Occipital lobe (tissue), 3 donors: ENCODE measurements at places on chromosomes 5 and 9.

DNA sequence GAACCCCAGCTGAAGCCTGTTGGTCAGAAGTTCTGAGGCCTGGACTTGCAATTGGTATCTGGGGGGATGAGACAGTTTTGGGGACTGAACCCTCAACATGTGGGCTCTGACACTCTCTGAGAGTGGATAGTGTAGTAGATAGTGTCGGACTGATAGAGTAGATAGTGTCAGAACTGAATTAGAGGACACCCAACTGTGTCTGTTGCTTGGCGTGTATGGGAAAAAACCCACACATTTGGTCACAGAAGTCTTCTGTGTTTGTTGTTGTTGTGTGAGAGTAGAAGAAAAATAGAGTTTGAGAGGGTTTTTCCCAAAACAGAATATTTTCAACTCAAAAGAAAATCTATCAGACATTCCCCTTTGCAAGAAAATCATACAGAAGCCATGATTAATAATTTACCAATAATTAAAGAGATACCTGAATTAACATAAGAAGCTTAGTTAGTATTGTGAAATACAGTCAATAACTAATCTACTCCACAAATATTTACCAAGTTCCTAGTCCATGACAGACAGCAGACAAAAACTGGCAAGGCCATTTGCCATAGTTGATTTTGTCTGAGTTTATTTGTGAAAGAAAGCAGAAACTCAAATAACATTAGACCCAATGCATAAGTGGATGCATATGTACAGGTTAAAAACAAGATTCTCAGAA, 170.9 kb downstream of the CTNND2 start:
- no peak for DNase-seq

- DNase-seq, result no peak
Measured at GRCh38 chr9:111663301-111663823, 2.0 kb downstream of the GNG10 start.

- no peak for DNase-seq
Measured at GRCh38 chr9:105693435-105694189, 729 bp upstream of the TMEM38B start.

GRCh38 chr5:74394916-74395880, 245.3 kb downstream of the ENC1 start:
- DNase-seq, result no peak

DNA sequence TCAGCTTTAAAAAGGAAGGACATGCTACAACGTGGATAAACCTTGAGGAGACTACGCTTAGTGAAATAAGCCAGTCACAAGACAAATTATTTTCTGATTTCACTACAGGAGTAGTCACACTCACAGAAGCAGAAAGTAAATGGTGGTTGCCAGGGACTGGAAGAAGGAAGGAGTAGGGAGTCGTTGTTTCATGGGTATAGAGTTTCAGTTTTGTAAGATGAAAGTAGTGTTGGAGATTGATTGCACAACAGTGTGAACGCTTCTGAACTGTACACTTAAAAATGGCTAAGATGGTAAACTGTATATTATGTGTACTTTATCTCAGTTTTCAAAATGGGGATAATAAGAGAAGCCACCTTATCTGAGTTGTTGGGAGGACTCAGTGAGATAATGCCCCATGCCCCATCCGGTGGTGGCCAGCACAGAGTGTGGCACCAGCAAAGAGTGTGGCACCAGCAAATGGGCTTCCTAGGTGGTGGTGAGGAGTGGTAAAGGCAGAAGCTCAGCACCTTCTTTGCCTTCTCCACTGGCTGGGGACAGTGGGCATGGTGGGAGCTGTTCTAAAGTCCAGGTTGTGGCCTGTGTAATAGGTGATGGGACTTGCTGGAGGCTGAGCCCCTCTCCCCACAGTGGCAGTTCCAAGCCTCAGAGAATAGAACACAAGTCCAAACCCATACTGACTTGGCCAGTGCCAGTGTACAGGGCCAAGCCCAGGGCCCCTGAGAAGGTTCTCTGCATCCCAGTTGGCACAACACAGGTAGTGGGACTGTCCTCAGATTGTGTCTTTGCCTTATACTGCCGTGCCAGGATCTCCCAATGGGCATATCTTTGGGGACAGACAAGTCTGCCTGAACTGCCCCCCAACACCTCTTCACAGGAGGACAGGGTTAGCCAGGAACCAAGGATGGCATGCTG, 4.4 kb downstream of the SLC22A4 start:
- DNase-seq, result no peak

- no peak for DNase-seq
Measured at GRCh38 chr5:81425569-81425968, 31.6 kb upstream of the ACOT12 start.

GRCh38 chr5:14720236-14720923, 55.9 kb downstream of the OTULIN start:
- DNase-seq, result no peak

DNA sequence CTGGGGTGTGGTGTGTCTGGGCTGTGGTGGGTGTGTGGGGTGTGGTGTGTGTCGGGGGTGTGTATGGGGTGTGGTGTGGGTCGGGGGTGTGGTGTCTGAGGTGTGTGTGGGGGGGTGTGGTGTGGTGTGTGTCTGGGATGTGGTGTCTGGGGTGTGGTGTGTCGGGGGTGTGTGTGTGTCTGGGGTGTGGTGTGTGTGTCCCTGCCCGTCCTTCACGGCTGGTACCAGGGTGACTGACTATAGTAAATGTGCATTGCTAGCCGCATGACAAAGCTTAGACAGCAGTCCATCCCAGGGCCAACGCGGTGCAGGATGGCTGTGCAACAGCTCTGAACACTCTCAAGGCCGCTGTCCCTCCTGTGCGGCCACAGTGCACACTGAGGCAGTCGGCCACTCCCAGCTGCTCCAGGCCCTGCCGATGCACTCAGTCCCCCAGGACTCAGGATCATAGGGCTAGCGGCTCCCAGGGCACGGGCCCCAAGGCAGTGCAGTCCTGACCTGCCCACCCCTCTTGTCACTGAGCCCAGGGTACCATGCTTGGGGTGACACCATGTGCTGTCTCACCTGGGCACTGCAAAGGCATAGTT, 54.0 kb downstream of the SECISBP2 start:
- no peak for DNase-seq

DNA sequence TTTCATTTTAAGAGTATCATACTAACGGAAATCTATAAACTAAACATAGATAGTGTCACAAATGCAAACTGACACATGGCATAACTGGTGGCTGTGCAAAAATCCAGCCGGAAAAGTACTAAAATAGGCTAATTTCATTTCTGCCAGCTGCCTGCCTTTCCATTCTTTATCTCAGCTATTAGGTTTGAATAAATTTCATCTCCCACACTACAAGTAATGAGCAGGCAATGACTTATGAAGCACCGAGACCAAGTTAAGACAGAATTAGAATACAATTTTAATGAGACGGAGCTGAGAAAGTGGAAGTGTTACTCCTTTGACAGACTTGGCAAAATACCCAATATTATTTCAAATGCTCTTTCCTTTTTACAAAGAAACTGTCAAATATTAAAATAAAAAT, 258.8 kb upstream of the ZNF608 start:
- DNase-seq, result no peak

GRCh38 chr9:86836797-86837196, 110.5 kb downstream of the GAS1 start:
- no peak for DNase-seq

GRCh38 chr5:6593148-6594016, 39.5 kb downstream of the NSUN2 start:
- no peak for DNase-seq

GRCh38 chr9:89675058-89675742, 70.4 kb downstream of the GADD45G start:
- no peak for DNase-seq

- DNase-seq, result no peak
Measured at GRCh38 chr9:125514468-125514867, 192.5 kb downstream of the MAPKAP1 start.

- no peak for DNase-seq
Measured at GRCh38 chr9:107952773-107953172, 463.2 kb upstream of the KLF4 start.

- DNase-seq, result no peak
Measured at GRCh38 chr5:124580925-124581737, 165.3 kb downstream of the ZNF608 start.

GRCh38 chr9:19615036-19615624, 173.7 kb downstream of the SLC24A2 start:
- peak; percentile 49 for DNase-seq

GRCh38 chr9:92435263-92435662, 11.0 kb upstream of the OMD start:
- no peak for DNase-seq

DNA sequence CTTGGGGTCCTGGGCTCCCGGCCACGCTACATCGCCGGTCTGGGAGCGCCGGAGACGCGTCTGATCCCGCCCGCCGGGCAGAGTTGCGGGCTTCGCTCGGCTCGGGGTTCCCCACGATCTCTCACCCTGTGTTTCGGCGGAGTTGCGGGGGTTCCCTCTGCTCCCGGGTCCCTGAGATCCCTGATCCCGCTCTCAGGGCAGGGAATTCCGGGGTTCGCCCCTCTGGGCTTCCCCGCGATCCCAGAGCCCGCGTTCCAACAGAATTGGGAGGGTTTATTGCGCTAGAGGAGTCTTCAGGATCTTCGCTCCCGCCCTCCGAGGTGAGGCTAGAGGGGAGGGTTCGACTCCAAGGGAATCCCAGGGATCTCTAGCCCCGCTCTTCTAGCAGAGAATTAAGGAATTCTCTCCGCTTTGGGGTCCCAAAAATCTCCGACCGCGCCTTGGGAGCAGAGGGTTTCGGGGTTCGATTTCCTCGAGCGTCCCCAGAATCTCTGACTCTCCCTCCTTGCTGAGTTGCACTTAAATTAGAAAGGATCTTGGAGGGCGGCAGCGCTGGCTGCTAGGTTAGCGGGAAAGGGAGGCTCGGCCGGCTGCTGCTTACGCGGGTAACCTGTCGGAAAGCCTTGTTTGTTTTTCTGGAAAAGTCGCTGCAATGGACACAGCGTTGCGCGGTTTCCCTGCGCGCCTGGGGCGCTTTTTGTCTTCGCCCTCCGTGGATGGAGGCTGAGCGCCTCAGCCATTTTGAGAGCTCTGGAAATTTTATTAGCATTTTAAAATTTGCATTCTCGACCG, 1.3 kb downstream of the DMRT1 start:
- DNase-seq, result no peak

DNA sequence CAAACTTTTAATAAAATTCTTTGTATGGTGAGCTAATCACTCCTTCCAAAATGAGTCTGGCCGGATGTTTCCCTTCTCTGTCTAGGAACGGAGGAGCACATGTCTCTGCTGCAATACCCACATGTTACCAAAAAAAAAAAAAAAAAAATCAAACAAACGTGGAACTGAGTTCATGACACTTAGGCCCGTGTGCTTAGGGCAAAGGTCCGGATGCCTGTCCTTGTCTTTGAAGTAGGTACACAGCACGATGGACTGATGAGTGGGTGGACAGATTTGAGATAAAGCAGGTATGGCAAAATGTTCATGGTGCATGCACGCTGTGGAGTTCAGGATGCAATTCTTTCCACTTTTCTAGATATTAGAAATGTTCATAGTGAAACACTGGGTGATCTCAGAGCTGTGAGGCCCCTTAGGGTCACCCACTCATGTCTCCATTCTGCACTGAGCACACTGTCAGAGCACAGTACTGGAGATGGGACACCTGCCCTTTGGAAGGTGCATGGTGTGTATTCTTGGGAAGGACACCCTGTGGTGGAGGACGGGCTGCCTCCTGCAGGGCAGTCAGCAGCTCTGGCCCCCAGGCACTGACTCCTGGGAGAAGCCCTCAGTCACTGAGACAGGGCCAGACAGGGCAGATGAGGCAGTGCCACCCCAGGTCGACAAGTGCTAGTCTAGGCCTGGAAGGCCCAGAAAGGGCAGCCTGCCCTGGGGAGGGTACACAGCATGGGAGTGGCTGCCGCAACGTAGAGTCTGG, 43.6 kb downstream of the GADD45G start:
- no peak for DNase-seq

- no peak for DNase-seq
Measured at GRCh38 chr9:118000581-118000980, 296.4 kb downstream of the TLR4 start.

GRCh38 chr5:43044181-43044914, 4.2 kb upstream of the ANXA2R start:
- DNase-seq, result no peak

DNA sequence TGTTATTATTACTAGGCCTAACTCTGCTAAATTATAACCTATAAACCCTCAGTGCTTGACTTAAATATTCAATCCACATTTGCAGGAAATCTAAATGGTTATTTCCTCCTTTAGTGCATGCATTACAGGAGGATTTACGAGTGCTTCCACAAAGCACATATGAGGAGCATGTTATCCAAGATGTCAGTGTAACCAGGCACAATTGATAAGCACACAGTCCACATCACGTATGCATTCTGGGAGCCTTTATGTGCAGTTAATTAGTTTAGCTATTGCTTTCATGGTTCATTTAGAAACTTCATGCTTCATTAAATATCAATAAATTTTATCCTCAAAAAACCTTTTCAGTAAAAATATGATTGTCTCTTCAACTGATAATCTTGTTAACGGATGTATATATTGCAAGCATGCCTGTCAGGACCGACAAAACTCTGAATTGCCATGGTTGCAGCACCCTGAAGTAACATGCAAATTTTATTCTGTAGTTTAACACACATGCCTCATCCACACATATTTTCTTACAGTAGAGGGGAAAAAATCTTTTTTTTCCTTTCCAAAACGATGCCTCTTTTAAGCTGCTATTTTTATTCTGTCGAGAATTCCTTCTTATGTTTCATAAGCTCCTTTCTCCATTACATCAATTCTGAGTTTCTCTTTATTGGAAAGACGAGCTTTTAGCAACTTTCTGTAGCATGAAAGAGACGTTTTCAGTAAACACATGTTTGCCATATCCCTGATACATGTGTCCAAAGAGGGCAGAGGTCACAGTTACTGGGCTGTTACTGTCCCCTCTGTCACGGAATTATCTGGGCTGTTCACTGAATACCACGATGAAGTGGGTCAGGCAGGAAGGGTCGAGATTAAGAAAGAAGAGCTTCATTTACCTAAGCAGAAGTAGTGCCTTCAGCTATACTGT, 142.0 kb downstream of the GLIS3 start:
- no peak for DNase-seq

- DNase-seq, result no peak
Measured at GRCh38 chr5:140027807-140028206, 15.3 kb downstream of the NRG2 start.

GRCh38 chr5:4361753-4362152, 766.1 kb downstream of the IRX1 start:
- DNase-seq, result no peak

DNA sequence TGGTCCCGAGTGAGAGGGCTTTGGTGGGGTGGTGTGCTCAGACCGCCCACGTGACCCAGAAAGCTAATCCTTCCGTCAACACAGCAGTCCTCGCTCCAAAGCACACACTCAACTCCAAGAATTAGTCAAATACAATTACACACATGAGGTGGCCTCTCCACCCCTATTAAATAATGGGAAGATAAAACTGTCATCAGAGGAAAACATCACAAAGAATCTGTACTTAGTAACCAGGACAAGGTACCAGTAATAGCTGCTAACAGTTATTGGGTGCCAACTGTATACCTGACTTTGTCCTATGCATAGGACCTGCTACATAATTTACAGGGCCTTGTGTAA, 222.8 kb downstream of the HSPA4 start:
- DNase-seq, result no peak
